ENCODE measurements at places on chromosomes 2 and 18.
A peak's percentile ranks its signal among the peaks of the same experiment; 100 is the strongest.

- DNase-seq: no peak
Observed at GRCh38 chr2:61878761-61879160, 9.7 kb downstream of the CCT4 start.

DNA sequence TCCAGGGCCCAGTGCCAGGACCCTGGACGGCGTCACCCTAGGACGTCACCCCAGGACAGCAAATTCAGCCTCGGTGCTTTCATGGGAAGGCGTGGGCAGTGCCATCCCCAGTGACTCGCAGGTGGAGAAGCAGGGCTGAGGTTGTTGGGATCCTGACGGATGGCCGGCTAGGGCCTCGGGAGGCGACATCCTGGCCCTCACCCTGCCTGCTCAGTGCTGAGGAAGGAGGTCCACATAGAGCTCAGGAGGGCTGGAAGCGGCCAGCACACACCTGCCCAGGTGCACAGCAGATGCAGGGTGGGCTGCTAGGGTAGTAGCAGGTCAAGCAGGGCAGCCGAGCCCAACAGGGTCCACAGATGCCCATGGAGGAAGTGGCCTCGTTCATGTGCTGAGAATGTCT lies 482.0 kb upstream of the SALL3 start:
- no peak for DNase-seq

DNA sequence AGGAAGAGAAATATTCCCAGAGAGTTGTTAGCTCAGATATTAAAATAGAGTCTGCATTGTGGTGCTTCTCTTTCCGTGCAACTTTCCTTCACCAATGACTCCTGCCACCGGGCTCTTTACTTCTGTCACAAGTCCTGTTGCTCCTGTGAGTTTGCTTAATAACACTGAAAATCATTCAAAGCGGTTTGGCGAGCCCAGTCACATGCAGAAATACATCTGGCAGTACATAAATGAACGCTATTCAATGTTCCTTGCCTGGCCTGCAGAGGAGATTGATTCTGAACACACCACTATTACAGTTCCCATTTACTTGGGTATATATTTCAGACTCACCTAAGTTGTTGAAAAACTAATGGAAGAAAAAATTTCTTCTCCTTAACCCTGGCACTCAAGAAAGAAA lies 276.6 kb downstream of the ZNF521 start:
- no peak for DNase-seq

DNA sequence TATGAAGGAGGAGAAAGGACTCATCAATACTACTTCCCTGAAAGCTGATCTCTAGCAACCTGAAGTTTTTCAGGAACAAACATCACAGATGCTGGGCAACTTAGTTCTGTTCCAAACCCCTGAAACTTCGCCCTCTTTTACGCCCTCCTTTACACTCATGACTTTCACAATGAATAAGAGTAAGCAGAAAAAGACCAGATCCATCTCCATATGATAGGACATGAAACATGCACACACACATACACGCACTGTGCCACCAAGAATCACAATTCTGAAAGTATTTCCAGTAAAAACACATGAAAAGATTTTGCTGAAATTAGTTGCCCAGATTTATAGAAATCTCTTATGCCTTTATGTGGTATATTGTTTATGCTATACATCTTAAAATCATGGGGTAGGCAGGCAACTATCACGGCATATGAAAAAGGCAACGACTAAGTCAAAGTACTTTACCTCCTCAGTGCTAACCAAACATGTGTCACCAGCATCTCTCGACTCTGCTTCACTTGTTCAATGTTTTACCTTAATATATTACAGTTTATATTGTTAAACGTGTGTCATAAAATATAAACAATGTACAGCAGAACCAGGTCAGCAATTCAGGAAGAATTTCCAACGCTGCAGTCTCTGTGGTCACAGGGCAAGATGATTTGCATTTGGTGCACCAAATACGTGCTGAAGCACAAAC lies 47.8 kb downstream of the NHEJ1 start:
- DNase-seq: no peak

DNA sequence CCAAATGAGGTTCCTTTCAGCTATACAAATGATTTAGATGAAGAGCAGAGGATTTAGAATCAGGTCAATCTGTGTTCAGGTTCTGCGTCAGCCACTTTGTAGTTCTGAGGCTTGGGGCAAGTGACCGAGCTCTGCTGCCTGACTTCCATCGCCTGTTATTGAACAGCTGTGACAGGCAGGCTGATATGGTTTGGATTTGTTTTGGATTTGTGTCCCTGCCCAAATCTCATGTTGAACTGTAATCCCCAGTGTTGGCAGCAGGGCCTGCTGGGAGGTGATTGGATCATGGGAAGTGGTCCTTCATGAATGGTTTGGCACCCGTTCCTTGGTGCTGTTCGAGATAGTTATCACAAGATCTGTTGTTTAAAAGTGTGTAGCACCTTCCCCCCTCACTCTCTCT lies 18.6 kb downstream of the TYMS start:
- no peak for DNase-seq

DNA sequence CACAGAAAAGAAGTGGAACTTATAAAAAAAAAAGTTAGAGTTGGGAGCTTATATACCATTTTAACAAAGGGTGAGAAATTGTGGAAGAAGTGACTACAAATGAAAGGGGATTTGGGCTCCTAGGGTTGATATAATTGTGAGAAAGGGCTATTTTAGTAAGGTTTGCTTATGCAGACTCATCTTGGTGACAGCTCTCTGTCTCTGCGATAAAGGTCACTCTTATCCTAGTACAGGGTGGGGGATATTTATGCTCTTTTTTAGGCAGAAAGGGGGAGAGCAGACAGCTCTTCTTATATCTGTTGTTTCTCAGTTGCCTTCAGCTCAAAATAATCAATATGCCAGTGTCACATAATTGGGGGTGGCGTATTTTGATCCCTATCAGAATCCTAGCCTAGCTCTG lies 31.3 kb upstream of the CHMP1B start:
- DNase-seq: no peak

DNA sequence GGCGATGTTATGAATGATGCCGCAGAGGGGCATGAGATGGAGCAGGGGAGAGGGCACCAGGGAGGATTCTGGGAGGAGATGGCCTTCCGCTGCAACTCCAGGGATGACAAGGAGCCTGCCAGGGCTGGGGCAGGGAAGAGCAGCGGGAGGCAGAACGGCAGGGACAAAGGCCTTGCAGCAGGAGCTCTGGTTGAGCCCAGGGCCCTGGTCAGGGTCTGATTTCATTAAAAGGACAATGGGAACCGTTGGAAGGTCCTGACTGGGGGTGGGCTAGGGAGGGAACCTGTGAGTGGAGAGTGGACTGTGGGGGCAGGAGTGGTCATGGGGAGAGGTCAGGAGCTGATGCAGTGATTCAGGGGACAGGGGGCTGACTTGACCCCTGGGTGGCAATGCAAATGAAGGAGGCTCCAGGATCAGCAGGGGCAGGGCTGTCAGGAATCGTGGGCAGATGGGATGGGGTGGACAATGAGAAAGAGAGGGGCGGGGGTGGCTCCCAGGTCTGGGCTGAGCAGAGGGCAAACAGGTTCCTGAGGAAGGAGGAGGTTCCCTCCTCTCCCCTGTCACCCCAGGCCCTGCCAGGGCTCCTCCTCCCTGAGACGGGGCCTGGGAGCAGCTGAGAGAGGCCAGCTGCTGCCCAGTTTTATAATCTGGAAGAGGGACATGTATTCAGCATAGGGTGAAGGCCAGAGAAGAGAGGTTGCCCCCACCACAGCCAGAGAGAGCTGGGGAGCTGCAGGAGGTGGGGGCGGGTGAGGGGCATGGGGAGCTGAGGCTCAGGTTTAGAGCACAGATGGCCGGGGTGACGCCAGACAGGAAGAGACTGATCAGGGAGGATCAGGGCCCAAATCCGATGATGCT lies 7.3 kb upstream of the DUSP2 start:
- no peak for DNase-seq

DNA sequence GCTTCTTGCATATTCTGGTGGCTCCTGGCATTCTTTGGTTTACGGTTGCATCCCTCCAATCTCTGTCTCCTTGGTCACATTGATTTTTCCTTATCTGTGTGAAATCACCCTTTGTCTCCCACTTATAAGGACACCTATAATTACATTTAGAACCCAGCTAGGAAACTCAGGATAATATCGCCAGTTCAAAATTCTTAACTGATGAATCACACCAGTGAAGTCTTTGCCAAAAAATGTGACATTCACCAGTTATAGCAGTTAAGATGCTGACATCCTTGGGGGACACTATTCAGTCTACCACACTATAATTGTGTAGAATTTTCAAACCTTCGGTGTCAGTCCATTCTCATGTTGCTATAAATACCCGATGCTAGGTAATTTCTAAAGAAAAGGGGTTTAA lies 320.2 kb downstream of the TMX3 start:
- DNase-seq: no peak

DNA sequence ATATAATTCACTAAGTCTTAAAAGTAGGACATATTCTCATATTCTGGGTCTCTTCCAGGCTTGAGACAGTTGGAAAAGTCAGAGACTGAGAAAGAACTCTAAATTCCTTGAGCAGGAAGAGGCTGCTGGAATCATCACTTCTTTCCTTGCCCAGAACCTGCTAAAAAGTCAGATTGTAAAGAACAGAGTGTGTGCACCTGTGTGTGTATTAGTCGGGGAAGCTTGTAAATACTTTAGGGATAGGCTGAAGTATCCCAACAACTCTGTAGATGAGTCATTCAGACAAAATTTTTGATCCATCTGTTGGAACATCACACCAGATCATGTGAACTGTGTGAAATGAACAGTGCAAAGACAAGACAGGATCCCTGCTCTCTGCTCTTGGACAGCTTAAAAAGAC lies 16.1 kb downstream of the GAREM1 start:
- no peak for DNase-seq

DNA sequence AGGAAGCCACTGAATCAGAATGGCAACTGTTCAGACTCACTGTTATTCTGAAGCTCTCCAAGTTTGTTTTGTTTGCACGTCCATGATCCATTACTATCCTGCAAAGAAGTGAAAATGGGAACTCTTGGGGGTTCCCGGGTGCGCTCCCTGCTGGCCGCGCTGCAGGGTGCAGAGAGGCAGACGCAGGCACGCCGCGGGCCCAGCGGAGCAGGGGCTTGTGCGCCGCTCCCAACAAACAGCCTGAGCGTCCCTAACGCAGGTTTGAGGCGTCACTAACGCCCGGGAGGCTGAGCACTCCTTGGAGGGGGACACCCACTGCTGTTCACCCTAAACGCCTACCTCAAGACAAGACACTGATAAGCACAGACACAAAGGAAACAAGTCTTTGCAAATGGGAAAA lies 14.3 kb upstream of the PIEZO2 start:
- peak; percentile 50 for DNase-seq

DNA sequence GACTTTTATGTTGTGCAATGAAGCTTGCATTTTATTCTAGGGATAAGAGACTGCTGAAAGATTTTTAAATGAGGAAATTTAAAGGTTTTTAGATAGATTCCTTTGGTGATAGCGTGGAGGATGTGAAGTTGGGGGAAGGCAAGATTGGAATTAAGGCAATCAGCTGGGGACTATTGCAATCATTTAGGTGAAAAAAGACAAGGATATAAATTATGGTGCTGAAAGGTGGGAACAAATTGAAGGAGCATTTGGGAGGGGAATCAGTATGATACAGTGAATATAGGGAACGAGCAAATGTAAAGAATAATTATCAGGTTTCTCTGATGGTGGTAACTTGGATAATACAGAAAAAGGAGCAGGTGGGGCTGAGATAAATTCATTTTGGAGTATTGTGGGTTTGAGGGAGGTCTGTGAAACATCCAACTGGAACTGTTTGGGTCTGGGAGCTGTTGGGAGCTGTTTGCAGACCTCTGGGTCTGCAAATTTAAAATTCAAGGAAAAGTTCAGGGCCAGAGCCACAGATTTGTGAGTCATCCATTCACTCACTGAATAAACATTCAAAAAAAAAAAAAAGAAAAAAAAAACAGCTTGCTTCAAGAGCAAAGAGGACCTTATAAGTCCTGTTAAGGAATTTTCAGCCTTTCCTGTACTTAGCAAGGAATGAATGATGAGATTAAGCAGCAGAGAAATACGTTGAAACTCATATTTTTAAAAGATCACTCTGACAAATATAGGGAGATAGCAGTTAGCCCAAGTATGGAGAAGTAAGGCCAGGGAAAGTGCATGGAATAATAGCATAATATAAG lies 257.5 kb upstream of the FN1 start:
- DNase-seq: no peak

GRCh38 chr2:197200051-197200761 lies 110.4 kb downstream of the ANKRD44 start:
- DNase-seq: no peak

DNA sequence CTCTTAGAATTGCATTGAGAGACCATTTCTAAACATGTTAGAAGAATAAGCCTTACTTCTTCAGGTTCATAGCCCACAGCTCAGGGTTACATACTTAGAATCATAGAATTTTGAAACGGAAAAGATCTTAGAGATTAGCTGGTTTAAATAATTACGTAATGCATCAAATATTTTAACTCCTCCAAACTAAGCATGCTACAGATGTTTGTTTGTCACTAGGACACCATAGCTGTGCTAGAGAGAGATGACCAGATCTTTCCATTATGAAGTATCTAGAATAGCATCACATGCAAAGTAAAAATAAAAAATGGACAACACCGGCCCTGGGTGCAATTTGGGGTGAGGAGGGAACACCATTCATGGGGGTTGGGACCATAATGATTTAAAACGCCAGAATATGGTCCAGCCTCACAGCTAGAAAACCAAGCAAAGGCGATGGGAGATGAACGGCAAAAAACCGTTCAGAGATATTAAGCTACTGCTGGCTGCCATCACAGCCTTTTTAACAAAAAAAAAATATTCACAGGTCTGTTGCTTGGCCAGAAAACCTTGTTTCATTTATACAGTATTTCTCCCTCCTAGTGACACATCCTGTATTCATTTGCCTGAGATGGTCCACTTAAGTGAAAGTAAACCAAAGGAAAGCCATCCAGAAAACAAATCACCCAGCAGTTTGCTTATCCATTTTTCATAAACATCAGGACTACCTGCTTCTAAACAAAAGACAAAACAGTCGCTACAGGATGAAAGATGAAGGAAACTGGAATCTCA lies 94.2 kb downstream of the EPHA4 start:
- no peak for DNase-seq

DNA sequence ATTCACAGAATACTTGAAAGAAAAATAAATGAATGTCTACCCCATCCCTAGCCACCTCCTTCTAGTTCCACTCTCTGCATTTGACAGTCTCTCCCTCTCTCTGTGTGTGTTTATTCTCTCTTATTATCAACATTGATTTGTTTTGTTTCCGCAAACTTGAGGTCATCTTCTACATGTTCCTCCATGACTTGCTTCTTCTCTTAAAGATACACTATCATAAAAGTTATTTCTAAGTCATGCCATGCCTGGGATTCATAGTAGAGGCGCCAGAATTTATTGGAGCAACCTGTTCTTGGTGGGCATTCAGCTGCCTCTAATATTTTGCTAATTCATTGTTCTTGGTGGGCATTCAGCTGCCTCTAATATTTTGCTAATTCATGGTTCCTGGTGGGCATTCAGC lies 58.9 kb upstream of the SMAD7 start:
- DNase-seq: no peak

- no peak for DNase-seq
Observed at GRCh38 chr2:96962567-96963203, 23.7 kb downstream of the FAM178B start.

Measured in suppressor macrophage treated with lipopolysaccharide for 4 hours (primary cell).